Posterior cingulate gyrus (tissue), 11 donors: ENCODE measurements at places on chromosomes 5 and 9.

- no peak for DNase-seq
Measured at GRCh38 chr5:5645198-5645597, 222.7 kb downstream of the ICE1 start.

- peak; percentile 81 for DNase-seq
Measured at GRCh38 chr5:109656829-109657228, 32.9 kb upstream of the MAN2A1 start.

- DNase-seq: peak; percentile 55
Measured at GRCh38 chr9:89597711-89598362, 7.0 kb upstream of the GADD45G start.

GRCh38 chr9:110185806-110186205 lies 22.2 kb downstream of the C9orf152 start:
- no peak for DNase-seq

GRCh38 chr9:112041536-112042243 lies 133.4 kb downstream of the SUSD1 start:
- no peak for DNase-seq

DNA sequence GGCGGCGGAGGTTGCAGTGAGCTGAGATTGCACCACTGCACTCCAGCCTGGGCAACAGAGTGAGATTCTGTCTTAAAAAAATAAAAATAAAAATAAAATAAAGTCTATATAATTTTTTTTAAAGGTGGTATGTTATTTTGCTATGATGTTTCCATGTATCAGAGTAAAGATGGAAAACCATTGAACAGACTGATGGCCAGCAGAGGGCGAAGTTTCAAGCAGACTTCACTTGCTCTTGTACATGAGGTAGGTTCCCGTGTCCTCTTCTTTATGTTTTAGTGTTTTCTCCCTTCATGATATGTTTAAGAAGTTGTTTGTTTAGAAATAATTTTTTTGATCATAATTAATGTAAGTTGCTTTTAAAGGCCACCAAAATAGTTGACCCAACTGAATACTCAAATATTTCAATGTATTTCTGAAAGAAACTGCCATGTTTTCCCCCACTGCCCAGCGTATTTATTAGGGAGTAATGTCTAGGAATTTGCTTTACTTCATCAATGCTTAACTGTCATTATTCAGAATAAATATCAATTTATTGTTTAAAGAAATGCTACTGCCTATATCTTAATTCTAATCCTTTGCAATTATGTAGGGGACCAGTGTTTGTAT lies 146.4 kb downstream of the HACD4 start:
- peak; percentile 31 for DNase-seq

- no peak for DNase-seq
Measured at GRCh38 chr5:161273410-161273809, 273.1 kb downstream of the GABRB2 start.

- DNase-seq: peak; percentile 60
Measured at GRCh38 chr5:36152324-36153297, 700 bp downstream of the SKP2 start.

GRCh38 chr9:77899679-77900354 lies 131.8 kb downstream of the GNAQ start:
- no peak for DNase-seq

DNA sequence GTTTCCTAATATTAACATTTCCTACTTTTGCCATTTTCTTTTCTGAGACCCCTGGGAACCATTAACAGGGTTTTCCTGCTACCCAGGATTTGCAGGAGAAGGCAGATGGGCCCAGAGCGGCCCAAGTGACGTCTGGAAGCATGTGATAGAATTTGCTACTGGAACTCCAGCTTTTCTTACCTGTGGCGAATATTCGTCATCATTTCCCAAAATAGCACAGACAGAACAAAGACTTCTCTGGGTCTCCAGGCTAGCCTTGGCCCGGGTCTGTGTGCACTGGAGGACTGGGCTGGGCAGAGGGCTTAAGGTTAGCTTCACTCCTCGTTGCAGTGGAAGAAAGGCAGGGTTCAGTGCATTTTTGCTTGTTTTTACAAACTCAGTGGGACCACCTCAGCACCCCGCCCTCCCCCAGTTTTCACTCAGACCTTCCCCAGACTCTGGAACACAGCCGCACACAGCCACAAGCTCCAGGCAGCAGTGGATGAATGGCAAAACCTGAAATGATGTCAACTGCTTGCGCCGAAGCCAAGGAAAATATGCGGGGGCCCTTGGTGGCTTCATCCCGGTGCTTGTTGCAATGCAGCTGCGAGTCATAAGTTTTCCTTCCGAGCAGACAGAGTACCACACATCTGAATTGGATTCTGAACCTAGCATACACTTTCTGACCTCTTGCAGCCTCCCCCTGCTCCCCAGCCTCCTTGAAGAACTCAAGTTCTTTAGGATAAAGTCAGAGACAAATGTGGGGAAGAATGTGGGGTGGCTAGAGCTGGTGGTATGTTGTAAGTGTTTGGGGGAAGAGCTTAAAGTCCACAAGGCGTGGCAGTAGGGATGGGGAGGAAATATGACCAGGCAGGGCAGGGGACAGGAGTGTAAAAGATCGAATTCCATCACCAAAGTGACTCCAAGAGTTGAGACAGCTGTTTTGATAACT lies 586.0 kb downstream of the CCDC171 start:
- no peak for DNase-seq

GRCh38 chr9:136691316-136692184 lies 4.3 kb upstream of the AGPAT2 start:
- no peak for DNase-seq

DNA sequence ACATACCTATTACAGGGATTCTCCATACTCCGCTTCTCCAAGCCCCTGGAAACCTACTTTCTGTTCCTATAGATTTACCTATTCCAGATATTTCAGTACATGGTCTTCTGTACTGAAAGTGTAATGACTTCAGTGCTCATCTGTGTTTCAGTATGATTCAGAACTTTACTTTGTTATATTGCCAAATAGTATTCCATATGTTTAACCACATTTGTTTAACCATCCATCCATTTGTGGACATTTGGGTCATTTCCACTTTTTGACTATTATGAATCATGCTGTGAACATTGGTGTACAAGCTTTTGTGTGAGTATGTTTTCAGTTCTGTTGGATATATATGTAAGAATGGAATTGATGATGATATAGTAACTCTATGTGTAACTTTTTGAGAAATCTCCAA lies 188.9 kb downstream of the PDZD2 start:
- no peak for DNase-seq

DNA sequence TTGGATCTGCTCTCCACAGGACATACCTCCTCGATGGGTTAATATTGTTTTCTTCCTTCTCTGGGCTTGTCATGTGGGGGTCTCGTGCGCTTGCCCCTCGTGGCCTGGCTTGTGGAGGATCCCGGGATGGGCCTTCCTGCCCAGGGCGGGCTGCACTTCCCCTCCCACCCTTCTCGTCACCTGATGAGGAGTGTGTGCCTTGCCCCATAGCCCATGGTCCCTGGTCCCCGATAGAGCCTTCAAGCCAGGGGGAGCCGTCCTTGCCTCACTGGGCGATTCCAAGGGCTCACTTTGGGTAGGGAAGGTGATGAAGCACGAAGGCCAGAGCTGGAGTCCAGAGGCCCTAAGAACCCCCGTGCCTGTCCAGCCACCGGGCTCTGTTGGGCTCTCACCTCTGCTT lies 28.7 kb downstream of the DYNC2I2 start:
- no peak for DNase-seq

GRCh38 chr9:86321373-86321772 lies 32.8 kb downstream of the TUT7 start:
- no peak for DNase-seq

DNA sequence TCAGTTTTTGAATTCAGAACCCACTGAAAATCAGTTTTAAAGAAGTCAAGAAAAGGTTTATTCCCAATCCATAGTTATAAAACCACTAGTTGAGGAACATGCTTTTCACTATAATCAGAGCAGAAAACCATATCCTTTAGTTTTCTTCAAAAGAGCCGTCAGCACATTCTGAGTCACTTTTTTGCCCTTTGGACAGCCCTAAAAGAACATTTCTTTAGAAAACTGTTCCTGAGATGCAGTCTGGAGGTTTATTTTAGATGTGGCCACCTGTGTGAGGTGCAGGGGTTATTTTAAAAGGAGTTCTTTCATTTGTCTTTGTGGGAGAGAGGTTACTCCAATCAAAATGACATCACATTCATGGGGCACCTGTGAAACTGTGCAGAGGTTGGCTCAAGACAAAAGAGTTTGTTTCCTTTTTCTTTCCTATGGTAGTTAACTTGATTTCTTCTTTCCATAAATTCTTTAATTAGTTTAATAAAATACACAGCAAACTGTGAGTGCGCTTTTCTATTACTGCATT lies 221.6 kb upstream of the RPS23 start:
- no peak for DNase-seq
